ENCODE measurements at places on chromosomes 1 and 21.

DNA sequence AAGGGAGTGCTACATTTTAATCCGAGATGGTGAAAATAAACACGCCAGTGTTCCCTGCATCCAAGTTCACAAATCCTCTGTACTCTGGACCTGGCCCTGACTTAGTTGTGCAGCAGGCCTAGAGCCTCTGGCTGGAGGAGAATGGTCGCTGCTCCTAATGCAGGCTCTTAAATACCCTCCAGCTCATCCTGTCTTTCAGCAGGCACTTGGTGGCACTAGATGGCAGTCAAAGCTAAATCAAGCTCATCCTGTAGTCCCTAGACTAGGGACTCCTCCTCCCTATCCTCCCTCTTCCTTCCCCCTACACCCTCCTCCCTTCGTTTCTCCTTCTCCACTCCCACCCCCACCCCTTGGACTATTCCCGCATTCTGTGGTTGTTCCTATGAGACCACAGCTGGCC is 41.6 kb upstream of the MTR start:
- DNase-seq: peak; percentile 50

- DNase-seq: no peak
These were observed 441.2 kb downstream of the PTPRC start for GRCh38 chr1:199079994-199080393.

DNA sequence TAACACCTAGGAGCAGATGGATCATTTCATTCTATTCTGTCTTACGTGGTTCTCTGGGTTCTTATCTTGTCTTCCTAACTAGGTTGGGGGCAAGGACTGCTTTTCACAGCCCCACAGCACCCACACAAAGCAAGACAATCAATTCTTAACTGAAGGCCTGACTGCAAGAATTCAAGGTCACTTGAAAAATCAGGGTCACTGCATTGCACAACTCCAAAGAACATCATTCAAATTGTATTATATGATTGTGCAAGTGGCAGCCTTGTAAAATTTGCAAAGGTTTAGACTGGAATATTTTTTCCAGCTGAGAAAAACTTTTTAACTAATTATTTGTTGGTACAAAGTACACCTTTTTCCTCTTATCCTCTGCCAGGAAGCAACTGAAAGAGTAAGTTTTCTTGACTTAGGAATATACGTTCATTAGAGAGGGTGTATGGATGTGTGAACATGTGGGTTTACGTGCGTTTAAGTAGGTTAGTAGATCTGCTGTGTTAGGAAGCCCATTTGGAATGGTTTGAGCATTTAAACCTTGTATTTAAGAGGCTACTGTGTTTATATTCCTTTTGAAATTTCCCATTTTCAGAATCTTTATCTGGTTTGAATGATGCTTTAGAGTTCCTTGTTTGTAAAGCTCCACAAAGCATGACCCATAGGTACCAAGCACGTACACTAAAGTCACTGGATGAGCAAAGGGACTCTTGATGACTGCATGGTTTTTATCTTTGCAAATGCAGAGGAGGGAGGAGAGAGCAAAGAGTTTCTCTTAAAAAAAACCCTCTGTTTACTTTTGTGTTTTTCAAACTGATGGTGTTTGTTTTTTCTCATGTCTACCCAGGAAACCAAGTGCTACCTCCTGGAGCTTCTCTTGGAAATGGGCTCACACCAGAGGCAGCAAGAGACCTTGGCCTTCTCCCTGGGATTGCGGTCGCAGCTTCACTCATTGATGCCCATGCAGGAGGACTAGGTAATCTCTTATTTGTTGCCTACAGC is 214.9 kb downstream of the FGGY start:
- no peak for DNase-seq

- DNase-seq: peak; percentile 81
These were observed 133.7 kb downstream of the CAPN8 start for GRCh38 chr1:223531742-223532341.

DNA sequence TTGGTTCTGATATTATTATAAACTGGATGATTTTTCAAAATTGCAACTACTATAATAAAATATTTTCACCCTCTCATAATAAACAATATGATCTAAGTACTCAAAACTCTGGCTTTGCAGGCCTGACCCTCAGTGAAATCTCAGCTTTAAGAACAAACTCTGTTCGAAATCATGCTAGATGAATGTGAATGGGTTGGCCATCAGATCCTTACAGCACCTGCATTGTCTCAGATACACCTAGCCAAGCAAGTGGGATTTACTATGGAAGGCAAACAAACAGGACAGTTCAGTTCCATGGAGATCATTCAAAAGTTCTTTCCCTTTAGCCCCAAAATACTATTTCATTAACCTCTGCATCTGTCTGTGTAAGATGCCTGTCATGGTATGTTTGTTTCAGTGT is 44.8 kb downstream of the STYXL2 start:
- DNase-seq: no peak

DNA sequence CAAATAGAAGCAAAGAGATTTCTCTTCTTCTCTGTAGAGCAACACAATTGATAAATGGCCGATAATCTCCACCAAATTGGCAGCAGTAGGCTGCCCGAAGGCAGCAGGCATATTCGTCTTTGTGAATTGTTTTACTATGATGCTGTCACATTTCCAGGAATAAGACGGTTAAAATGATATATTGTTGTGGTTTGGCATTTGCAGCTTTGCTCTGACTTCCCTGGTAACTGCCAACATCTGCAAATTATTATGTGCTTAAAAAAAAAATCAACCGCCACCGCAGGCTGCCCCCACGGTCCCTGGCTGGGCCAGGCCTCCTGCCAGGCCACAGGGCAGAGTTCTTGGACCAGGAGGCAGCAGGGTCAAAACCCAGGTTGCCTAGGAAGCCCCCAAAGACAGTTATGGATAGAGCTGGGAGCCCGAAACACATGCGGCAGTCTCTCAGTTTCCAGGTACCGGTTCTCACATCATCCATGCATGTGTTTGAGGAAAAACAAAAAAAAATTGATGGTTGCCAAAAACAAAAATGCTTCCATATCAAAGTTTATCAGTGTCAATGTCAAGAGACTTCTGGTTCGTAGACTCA is 179.3 kb downstream of the ETS2 start:
- DNase-seq: no peak

- DNase-seq: no peak
These were observed 3.7 kb downstream of the TCHH start for GRCh38 chr1:152111515-152111968.

- no peak for DNase-seq
These were observed 45.3 kb upstream of the COL18A1 start for GRCh38 chr21:45359451-45360217.
